ENCODE measurements at places on chromosomes 5 and 9.

GRCh38 chr9:6040077-6040476 lies 24.7 kb upstream of the RANBP6 start:
- DNase-seq: no peak

GRCh38 chr5:57887851-57888621 lies 405.4 kb upstream of the ACTBL2 start:
- DNase-seq: no peak

- DNase-seq: no peak
Observed at GRCh38 chr9:27566118-27566517, 7.2 kb downstream of the C9orf72 start.

DNA sequence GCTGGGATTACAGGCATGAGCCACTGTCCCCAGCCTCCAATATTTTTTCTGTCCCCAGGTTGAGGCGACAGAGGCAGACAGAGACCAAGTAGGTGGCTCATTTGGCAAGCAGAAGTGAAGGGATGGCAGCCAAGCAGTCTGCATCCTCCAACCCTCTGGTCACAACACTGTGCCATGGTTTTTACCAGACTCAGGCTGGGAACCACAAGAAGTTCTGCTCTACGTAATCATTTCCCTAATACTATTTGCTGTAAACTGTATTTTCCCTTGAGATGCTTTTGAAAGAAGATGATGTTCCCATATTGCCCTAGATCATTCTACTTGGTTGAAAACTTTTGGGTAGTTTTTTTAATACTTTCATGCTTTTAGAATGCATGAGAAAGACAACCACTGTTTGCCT lies 40.5 kb downstream of the PTTG1 start:
- DNase-seq: no peak

DNA sequence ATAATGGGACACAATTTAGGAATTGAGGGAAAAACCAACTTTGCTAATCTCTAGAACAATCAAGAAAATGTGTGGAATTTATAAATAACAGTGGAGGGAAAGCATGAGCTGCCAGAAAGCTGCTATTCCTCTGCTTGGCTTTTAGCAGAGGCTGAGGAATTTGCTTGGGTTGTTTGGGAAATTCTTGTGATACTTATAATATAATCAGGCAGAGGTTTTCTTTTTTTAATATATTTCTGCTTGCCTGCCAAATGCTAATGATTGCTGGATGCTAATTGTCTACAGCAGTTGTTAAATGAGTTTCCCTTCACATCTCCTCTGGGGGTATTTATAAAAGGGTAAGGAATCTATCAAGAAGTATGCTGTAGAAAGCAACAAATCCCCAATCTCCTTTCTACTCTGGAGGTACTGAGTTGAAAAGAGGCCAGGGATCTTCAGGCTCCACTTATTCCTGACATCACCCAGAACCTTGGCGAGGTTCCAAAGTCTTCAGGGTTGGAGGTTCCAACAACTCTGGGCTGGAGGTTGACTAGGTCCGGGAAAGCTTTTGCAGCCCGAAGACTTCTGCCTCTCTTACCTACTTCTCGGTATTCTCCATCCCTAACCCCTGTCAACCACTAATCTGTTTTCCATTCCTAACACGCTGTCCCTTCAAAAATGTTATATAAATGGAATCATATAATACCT lies 60.4 kb upstream of the TMED7 start:
- no peak for DNase-seq

- DNase-seq: no peak
Observed at GRCh38 chr9:113990975-113991471, 87.1 kb downstream of the AMBP start.

GRCh38 chr5:171845857-171846256 lies 60.2 kb downstream of the SMIM23 start:
- no peak for DNase-seq

- DNase-seq: no peak
Observed at GRCh38 chr9:78515108-78515507, 218.2 kb downstream of the PSAT1 start.

DNA sequence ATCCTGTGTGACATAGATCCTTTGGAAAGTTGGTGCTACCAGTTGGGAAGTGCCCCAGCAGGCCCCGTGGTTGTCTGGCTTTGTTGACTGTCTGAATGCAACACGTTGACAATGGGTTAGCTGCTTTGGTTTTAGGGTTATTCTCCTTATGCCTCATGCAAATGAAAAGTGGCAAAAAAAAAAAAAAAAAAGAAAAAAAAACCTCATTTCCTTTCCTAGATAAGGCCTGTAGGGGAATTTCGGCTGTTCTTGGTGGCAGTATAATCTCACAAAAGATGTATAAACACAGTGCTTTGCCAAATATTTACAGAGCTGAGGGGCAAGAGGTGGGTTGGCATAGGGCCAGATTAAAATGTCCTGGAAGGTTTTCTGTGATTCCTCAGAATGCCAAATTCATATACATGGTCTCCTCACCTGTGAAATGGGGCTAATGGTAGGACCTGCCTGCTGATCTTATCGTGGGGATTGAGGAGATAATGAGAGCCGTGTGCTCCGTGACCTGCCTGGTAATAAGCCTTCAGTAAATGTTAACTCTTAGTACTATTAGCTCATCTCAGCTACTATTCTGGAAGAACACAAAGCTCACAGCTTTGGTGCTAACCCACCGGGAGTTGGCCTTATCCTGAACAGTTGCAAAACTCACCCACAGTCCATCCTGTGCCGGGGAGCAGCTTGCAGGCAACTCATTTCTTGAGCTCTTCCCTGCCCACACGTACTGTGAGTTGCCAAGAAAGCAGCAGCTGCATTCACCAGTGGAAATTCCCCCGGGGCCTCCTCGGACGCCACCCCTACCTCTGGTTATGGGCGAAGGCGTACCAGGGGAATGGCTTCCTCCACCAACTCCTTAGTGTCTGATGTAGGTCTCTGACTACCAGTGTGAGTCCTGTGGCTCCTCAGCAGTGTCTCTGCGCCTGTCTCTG lies 220.3 kb downstream of the NR3C1 start:
- no peak for DNase-seq

- DNase-seq: no peak
Observed at GRCh38 chr5:39064450-39064849, 9.7 kb downstream of the RICTOR start.

DNA sequence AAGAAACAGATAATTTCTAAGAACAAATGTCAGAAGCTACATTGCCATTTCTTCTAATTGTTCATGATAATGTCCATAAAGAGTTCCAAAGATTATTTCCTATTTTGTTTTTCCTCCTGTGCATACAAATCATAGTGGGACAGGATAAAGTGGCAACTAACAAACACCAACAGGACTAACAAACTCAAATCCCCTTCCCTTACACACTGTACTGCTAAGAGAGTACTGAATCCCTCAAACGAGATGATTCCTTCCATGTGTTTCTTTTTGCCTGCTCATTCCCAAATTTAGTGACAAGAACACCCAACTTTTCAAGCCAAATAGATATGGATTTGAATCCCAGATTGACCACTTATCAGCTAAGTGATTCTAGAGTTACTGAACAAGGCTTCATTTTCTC lies 15.2 kb downstream of the STRBP start:
- no peak for DNase-seq

DNA sequence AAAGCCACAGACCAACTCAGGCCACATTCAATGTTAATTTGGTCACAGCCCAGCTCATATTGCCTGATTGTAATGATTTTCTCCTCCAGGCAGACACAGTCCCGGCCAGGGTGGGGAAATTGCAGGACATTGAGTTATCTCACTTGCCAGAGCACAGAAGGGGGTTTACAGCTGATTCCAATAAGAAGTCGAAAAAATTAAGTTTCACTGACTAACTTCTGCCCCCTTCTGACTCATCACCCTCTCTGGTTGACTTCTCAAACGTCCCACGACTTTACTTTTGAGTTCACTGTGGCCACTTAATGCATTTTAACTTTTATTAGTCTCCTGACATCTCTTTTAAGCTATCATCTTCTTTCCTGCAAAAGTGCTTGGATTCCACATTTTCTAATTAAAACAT lies 321.4 kb upstream of the WWC1 start:
- DNase-seq: no peak

- DNase-seq: no peak
Observed at GRCh38 chr5:52134013-52134650, 653.6 kb upstream of the ITGA1 start.

GRCh38 chr9:87497604-87498045 lies at the start of gene DAPK1:
DAPK1 (plus strand) TSS chr9:87497867; CDS start chr9:87499078, 1,211 bp downstream.
- DNase-seq: no peak

DNA sequence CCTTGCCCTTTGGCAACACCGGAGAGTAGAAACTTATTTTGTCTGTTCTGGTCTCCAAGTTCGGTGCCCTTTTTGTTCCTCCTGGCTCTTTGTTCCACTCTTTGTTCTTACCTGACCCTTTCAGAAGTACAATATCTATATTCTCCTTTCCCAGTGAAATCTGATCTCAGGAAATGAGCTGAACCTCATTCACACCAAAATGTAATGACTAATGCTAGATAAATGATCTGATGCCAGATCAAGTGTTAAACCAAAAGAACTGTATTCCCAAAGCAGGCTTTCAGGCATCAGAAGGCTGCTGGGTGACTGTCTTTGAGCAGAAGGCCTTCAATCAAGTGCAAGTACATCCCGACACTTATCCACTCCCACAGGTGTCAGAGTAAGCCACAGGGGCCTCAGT lies 156.4 kb downstream of the SPOCK1 start:
- no peak for DNase-seq

DNA sequence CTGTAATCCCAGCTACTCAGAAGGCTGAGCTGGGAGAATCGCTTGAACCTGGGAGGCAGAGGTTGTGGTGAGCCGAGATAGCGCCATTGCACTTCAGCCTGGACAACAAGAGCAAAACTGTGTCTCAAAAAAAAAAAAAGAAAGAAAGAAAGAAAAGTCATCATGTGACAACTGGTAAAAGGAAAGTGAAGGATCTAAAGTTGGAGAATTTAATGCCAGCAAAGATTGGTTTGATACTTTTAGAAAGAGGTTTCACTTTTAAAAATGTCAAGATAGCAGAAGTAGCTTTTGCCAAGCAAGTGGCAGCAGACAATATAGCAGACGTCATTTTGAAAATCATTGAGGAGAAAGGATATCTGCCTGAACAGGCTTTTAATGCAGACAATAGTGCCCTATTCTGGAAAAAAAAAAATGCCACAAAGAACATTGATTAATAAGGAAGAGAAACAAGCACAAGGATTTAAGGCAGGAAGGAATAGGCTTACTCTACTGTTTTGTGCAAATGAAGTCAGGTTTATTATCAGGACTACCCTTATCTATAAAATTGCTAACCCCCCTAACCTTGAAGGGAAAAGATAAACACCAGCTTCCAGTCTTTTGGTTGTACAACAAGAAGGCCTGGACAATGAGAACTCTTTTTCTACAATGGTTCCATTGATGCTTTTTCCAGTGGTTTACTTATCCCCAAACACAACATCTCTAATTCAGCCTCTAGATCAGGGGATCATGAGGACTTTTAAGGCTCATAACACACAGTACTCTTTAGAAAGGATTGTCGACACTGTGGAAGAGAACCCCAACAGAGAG lies 12.0 kb downstream of the PKD2L2 start:
- no peak for DNase-seq

DNA sequence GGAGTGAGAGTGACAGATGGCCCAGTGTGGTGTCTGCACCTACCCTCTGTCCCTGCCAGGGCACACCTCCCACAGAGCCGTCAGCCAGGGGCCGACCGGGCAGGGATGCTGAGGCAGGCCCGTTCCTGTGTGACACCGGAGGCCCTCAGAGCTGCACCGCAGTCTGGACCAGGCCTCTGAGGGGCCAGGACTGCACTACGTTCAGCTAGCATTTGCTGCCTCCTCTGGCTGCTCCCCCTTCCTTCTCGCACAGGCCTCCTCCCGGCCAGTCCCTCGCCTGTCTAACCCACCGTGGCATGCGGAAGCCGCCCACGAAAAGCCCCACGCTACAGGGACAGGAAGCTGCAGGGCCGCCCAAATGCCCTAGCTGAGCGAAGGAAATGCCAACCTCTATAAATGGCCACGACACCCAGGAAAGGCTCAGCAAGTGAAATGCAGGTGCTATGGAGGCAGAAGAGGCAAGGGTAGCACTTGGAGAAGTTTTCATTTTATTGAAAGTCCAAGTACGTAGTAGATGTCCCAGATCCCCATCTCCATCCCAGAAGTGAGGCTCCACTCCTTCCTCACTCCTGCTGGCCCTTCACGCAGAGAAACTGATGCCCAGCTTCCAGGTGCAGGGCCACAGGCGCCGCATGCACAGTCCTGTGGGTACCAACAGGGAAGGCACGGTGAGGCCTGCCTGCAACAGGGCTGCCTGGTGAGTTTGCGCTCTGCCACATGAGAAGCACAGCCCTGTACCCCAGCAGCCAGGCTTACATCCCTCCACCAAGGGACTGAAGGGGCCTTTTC lies 38.7 kb downstream of the MAPK9 start:
- DNase-seq: no peak

- no peak for DNase-seq
Observed at GRCh38 chr5:159746707-159747106, 169.6 kb upstream of the ADRA1B start.

DNA sequence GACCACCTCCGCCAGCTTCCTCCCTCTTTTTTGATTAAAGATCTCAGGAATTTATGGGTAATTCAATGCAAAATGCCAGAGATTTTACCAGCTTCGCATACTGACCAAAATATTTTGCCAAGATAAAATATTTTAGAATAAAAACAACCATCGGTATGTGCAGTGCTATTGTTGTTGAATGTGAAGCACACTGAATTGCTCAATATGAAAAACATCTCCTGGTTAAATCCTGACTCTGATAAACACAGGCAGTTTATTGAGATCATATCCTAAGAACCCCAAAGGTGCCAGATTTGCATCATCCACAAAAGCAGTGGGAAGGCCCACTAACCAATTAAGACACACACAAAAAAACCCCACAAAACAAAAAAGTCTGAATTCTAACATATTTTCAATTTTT lies 202.4 kb downstream of the GLIS3 start:
- no peak for DNase-seq

- DNase-seq: no peak
Observed at GRCh38 chr5:52876456-52876855, 88.7 kb downstream of the ITGA1 start.

DNA sequence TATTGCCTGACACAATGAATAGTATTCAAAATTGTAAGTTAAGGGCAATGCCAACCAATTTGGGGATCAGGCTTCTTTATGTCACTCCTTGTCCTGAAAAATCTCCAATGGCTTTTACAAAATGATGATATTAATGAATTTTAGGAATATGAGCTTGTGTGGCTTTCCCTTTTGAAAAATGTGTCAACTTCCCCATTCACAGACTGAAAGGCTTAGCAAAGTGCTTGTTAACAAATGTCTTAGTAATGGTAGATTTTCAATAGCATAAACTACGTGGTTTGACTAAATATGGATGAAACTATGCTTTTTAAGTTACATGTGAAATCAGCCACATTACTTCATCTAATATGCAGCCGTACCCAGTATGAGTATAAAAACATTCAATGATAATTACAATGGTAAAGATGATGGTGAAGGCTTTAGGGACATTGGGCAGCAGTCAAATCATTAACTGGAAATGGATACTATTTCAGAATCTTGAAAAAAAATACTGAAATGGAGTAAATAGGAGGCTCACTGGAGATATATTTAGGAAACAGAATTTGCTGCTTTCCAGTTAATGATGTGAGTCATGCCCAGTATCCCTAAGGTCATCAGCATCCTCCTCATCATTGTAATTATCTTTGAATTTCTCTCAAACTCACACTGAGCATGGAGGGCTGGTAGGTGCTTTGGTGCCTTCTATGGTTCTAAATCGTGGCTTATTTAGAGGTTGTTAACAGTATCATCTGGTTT lies 113.3 kb upstream of the ZNF608 start:
- DNase-seq: no peak

GRCh38 chr5:86757824-86758223 lies 140.1 kb downstream of the COX7C start:
- DNase-seq: no peak

GRCh38 chr5:68251804-68252522 lies 36.4 kb downstream of the PIK3R1 start:
- DNase-seq: no peak

- no peak for DNase-seq
Observed at GRCh38 chr9:35258660-35259474, 97.1 kb downstream of the UNC13B start.
